ENCODE measurements at places on chromosomes 16 and 17.

- DNase-seq = no peak
Observed at GRCh38 chr17:21089933-21090901, 36.5 kb upstream of the DHRS7B start.

GRCh38 chr16:11025120-11025531 is 80.8 kb downstream of the CLEC16A start:
- DNase-seq = no peak

GRCh38 chr17:6092903-6093468 is 22.8 kb downstream of the WSCD1 start:
- no peak for DNase-seq

DNA sequence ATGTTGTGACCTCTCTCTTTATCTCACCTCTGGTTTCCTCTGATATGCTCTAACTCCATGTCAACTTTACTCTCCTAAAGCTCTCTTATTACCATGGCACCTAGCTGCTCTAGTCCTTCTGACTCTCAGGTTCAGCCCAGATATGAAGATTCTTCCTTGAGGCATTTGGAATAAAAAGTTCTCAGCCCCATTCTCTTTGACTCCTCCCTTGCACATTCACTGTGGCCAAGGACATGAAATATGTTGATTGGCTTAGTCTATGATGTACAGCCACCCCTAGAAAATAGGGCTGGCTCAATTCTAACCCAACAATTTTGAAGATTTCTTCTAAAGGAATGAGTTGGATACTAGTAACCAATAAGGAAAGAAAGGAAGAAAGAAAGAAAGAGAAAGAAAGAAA is 20.8 kb upstream of the GAS7 start:
- no peak for DNase-seq

DNA sequence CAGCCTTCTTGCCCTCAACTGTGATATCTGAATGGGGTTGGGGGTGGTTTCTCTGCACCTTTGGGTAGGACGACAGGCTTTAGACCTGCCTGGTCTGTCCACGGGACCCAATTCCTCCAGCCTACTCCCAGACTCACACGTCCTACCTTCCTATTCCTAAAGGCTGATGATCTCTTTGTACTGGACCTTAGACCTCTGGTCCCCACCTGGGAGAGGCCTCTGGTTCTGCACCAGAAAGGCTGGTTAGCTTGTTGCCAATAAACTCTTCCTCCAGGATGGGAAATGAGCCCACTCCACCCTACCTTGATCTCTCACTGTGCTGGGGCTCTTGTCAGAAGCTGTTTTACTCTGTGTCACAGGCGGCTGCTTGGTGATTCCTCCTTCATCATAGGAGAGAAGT is 14.4 kb downstream of the FBF1 start:
- no peak for DNase-seq

GRCh38 chr17:49676276-49676868 is 1.5 kb downstream of the SPOP start:
- no peak for DNase-seq

DNA sequence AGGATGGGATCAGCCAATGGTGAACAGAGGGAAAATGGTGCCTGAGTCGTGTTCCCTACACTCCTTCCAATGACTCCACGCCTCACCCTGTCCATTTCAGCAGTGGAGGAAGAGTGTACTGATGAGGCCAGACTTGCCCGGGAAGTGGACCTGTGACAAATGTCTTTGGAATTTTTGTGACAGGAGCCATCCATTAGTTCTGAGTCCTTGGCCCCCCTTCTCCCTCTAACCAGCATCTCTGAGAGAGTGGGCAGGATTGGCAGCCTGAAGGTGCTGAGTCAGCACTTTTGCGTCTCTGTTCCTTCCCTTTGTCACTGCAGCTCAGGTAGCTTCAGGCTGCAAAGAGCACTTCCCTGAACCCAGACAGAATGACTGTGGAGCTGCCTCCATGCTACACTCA is 30.8 kb downstream of the BEAN1 start:
- peak; percentile 85 for DNase-seq

DNA sequence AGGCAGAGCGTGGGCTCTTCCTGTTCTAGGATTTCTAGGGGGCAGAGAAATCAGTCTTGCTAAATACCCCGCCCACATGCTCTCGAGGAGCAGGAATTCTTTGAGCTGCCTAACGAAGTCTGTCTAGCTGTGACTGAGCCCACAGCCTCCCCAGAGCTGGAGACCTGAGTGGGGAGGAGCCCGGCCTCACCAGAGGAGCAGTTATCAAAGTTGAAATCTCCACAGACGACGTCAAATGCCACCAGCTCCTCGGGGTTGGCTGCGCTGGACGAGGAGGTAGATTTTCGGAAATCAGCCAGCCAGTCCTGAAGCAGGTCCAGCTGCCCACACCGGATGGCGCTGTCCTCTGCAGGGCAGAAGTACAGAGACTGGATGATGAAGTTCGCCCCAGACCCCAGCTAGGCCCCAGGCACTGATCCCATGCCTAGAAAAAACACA is 53.8 kb downstream of the PRMT7 start:
- no peak for DNase-seq

- no peak for DNase-seq
Observed at GRCh38 chr16:47978491-47979163, 177.2 kb downstream of the ABCC12 start.

GRCh38 chr17:12737740-12738469 is 51.4 kb upstream of the ARHGAP44 start:
- DNase-seq = peak; percentile 47

DNA sequence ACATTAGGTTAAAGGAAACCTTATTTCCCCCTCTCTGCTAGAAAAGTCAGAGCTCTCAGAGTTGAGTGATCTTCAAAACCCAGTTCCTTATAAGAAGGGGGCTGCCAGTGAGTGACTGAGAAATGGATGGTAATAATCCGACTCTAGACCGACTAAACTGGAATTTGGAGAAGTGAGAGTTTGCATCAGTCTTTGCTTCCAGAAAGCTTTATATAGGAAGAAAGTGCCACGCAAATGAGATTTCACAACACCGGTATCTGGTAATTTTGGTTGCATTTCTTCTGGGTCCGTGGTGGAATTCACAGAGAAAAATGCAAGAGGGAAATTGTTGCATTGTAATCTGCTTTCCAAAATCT is 271.4 kb downstream of the MAF start:
- DNase-seq = no peak

GRCh38 chr17:6669479-6670212 is 18.1 kb downstream of the C17orf100 start:
- DNase-seq = no peak

GRCh38 chr16:87190288-87191230 is 126.6 kb downstream of the C16orf95 start:
- DNase-seq = no peak

GRCh38 chr16:80460988-80461387 is 79.8 kb upstream of the DYNLRB2 start:
- DNase-seq = no peak

DNA sequence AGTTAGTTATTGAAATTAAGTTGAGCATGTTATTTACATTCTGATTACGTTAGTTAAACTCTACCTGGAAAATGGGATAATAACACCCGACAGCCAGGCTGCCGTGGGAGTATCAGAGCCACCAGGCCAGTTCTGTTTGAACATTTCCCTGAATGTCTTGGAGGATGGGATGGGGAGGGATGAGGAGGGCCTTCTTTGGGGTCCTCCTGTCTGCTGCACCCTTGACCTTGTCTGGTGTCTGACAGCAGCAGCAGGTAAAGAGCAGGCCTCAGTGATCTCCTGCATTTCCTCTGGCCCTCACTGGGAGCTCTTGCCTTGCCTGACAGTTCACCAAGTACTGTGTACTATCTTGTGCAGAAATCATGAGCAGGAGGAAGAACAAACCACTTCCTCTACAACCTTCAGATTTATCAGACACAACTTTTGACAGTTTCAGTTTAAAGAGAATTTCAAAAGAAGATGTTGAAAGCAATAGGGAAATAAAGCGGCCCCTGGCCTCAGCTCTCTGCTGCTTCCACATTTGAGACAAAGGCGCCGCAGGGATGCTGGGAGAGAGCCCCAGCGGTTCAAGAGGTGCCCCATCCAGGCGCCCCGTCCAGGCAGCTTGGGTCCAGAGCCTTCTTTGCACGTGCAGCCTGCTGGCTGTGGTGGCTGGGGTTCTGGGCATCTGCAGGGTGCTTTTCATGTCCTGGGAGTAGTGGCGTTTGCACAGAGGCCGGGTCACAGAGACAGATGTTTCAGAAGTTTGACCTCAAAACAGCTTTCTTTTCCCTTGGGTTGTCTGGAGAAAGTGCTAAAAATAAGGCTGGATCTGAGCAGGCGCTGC is 25.3 kb downstream of the CMIP start:
- no peak for DNase-seq
